ENCODE measurements at places on chromosomes 3 and 15.

- DNase-seq, result no peak
- no peak overlapping the region for H3K4me3 ChIP-seq
- H3K36me3 ChIP-seq, result peaks cover 4% of the 10 kb centered on the region
- H3K27ac ChIP-seq, result no peak overlapping the region
These were observed 117.5 kb downstream of the EEFSEC start for GRCh38 chr3:128270559-128271492.

DNA sequence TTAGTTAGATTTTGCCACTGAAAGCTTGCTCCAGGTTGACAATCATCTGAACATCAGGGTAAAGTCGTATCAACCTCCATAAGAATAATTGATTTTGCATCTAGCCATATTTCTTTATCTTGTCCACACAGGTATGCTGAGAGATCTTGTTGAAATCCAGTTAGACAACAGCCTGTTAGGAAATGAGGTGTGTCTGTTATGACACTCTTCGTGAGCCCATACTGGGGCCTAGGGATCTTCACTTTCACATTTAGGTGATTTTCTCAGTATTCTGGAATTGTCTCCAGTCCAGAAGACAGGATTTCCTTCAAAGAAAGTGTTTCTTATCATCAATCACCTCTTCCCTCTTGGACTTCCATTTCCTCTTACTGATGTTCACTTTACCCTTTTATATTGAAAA, 18.1 kb downstream of the DNAJB11 start:
- H3K27me3 ChIP-seq, result no peaks in the 10 kb centered on the region
- no peak overlapping the region for H3K4me3 ChIP-seq
- H3K27ac ChIP-seq, result no peak overlapping the region

DNA sequence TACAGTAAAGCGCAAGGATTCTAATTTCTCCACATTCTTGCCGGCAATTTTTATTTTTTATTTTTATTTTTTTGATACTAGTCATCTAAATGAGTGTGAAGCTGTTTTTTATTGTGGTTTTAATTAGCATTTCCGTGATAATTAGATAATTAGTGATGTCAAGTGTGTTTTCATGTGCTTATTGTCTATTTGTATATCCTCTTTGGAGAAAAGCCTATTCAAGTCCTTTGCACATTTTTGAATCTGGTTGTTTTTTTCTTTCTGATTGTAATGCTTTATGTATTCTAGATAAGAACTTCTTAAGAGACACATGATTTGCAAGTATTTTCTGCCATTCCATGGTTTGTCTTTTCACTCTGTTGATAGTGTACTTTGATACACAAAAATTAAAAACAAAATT, 16.1 kb downstream of the CTDSPL2 start:
- no peak for DNase-seq
- H3K27me3 ChIP-seq, result no peaks in the 10 kb centered on the region
- H3K4me1 ChIP-seq, result no peaks in the 10 kb centered on the region
- no peak overlapping the region for H3K4me3 ChIP-seq

GRCh38 chr15:67967871-67968431, 86.2 kb upstream of the PIAS1 start:
- H3K27ac ChIP-seq, result no peak overlapping the region
- H3K4me3 ChIP-seq, result peak overlapping the region; percentile 51
- peak; percentile 88 for DNase-seq
- H3K27me3 ChIP-seq, result no peaks in the 10 kb centered on the region

DNA sequence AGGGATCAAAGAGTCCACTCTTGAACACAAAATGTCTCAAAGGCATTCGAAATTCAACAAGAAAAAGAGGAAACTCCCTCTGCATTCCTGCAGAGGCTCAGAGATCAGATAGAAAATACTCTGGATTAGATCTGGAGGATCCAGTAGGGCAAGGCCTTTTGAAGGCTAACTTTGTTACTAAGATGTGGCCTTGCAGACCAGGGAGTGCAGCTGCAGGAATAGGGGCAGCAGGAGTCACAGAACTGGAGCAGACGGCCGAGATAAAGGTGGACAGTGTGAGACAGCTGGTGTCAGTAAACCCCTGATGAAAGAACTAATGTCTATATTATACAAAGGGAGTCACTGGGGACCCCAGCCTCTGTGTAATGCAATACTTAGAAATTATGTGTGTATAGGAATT, 84.5 kb upstream of the PLSCR4 start:
- H3K4me1 ChIP-seq, result no peaks in the 10 kb centered on the region
- H3K4me3 ChIP-seq, result no peak overlapping the region
- no peaks in the 10 kb centered on the region for H3K36me3 ChIP-seq
- no peaks in the 10 kb centered on the region for H3K27me3 ChIP-seq
- H3K27ac ChIP-seq, result no peak overlapping the region
- DNase-seq, result no peak
